ENCODE measurements at places on chromosomes 6 and 20. TPM values are rescaled to one million over a fixed set of nuclear protein-coding genes. Genes with fewer than 3 reads are reported as not detected.

The SNHG17 gene
- total RNA-seq: 5.1 TPM

The SOX18 gene
- 30.5 TPM for total RNA-seq

The CLPSL2 gene
- not detected for total RNA-seq

The SCRT2 gene
- not detected for total RNA-seq

The IFT52 gene
- 6.6 TPM for total RNA-seq

The PRL gene
- not detected for total RNA-seq

The PPP1R3G gene
- total RNA-seq: 11.1 TPM

GRCh38 chr20:14491436-14491835 is 154.0 kb upstream of the FLRT3 start:
- DNase-seq: no peak
- H3K4me3 ChIP-seq: no peak overlapping the region
- no peak overlapping the region for H3K27ac ChIP-seq
- H3K27me3 ChIP-seq: no peaks in the 10 kb centered on the region
- H3K36me3 ChIP-seq: no peaks in the 10 kb centered on the region

- H3K4me1 ChIP-seq: no peaks in the 10 kb centered on the region
- H3K27me3 ChIP-seq: no peaks in the 10 kb centered on the region
- H3K27ac ChIP-seq: no peak overlapping the region
- H3K36me3 ChIP-seq: no peaks in the 10 kb centered on the region
These were observed 60.4 kb downstream of the SCAND1 start for GRCh38 chr20:35893942-35894341.

The PFDN4 gene
- total RNA-seq: 23.4 TPM

DNA sequence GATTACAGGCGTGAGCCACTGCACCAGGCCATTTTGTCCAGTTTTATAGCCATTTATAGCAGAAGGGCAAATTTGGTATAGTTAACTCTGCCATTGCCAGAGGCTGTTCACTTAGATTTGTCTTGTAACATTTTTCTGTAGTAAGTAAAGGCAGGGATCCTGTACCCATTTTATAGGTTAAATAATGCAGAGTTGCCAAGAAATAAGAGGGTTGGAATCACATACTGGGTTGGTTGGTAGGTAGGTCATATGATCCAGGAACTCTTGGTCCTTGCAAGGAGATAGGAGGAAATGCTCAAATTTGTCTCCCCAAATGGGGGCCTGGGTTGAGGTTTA is 68.1 kb downstream of the SHLD1 start:
- peaks cover 22% of the 10 kb centered on the region for H3K4me1 ChIP-seq
- no peak overlapping the region for H3K4me3 ChIP-seq

The PSORS1C1 gene
- total RNA-seq: 4.7 TPM

DNA sequence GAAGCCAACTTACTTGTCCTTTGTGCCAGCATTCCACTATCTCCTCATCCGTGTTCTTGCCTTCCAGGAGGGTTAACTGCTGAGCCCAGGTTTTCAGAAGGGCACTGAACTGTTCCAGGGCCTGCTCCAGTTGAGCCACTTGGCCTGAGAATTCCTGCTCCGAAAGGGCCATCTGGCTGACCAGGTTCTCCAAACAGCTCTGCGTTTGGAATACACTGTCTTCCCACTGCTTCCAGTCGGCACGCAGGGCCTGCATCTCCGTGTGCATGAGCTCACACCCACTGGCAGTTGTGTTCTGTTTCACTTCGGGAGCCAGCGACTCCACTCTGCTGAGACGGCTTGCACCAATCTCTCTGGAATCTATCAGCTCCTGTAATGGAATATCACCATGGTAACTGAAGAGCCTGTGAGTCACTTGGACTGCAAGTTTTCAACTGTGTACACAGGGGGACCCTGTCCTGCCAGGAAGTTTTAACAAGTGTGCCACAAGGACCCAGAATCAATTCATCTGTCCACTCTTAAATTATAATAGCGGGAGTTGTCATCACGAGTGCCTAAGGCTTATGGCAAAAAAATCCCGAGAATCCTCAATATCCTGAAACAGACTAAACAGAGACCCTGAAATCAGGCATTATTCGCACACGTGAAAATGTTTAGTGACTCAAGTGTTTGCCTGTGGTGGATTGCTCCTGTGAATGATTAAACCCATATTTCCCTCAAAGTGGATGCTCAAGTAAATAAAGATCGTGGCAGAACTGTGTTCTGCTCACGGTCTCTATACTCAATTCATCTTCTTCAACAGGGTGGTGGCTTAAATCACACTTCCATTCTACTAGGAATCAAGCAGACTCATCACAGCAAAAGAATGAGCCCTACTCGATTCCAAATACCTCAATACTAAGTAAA is 255.9 kb downstream of the SYNE1 start:
- peak; percentile 71 for DNase-seq
- H3K4me3 ChIP-seq: peak overlapping the region; percentile 64
- peaks cover 37% of the 10 kb centered on the region for H3K4me1 ChIP-seq
- H3K36me3 ChIP-seq: peaks cover 7% of the 10 kb centered on the region
- peak overlapping the region; percentile 88 for H3K27ac ChIP-seq
- no peaks in the 10 kb centered on the region for H3K27me3 ChIP-seq

DNA sequence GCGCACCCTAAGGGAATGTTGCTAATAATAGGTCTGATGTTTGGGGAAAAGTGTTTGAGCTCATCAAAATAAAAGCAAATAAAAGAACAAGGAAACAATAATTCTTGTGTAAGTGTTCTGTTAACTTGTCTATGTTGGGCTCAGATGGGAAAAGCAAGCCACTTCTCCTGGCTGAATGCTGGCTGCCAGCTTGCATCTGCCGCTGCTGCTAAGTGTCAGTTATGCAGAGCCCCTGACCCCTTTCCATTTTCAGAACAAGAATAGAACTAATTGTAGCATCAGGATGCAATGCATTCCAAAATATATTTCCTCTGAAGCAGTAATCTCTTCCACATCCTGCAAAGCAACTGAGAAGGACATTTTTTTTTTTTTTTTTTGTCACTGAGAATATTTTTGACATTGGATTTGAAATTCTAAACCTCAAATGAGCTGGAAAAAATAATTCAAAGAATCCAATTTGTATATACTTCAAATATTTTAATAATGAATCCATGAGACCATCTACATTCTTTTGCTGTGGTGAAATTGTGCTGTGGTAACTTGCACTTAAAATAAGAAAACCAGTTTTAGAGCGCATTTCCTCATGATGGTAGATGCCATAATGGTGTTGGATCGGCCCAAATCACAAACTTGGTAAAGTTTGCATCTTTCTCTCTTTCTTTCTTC is 43.9 kb upstream of the DEK start:
- H3K27ac ChIP-seq: no peak overlapping the region
- peaks cover 5% of the 10 kb centered on the region for H3K4me1 ChIP-seq
- no peak for DNase-seq
- no peak overlapping the region for H3K4me3 ChIP-seq

- H3K27me3 ChIP-seq: no peaks in the 10 kb centered on the region
- no peak overlapping the region for H3K4me3 ChIP-seq
- H3K27ac ChIP-seq: no peak overlapping the region
- no peaks in the 10 kb centered on the region for H3K36me3 ChIP-seq
These were observed 121.6 kb upstream of the LGSN start for GRCh38 chr6:63441266-63441956.

The SLC35D3 gene
- total RNA-seq: 0.08 TPM

DNA sequence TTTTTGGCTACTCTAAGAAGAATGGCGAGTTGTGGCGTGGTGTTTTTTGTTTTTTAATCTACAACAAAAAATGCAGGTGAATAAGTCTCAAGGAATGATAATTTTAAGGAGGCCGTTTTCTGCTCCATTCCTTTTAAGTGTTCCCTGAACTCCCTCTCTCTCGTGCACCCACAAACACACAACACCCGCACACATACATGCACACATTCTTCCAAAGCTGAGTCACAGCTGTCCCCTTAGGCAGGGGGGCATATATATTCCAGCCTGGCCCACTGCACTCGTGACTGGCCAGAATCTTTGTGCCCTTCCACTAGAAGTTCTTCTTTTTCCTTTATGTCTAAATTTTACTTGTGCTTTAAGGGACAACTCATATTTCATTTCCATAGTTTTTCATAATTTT is 405.7 kb downstream of the LMBRD1 start:
- no peak overlapping the region for H3K4me3 ChIP-seq
- no peaks in the 10 kb centered on the region for H3K4me1 ChIP-seq

The ELOVL2 gene
- total RNA-seq: 1.4 TPM

The MUC21 gene
- total RNA-seq: not detected

- H3K36me3 ChIP-seq: no peaks in the 10 kb centered on the region
- no peaks in the 10 kb centered on the region for H3K27me3 ChIP-seq
- H3K4me1 ChIP-seq: peaks cover 38% of the 10 kb centered on the region
- peak overlapping the region; percentile 90 for H3K27ac ChIP-seq
- DNase-seq: peak; percentile 81
- peak overlapping the region; percentile 17 for H3K4me3 ChIP-seq
These were observed 54.0 kb downstream of the TMEM242 start for GRCh38 chr6:157269261-157269794.

DNA sequence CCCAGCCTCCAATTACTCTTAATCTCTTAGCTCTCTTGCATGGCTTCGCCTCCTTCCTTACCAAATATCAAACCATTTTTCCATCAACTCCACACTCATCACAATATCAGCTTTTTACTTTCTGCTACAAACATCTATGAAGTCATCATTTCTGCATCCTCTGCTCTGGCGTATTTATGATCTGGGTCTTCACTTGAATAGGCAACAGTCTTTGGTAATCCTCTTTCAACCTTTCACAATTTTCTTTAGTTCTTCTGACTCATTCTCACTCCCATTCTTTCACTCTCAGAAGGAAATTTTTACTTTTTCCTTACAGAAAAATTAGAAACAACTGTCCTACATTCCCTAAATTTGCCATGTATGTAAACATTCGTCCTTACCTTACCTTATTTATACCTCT is 522.4 kb downstream of the HDGFL1 start:
- H3K4me1 ChIP-seq: no peaks in the 10 kb centered on the region
- no peaks in the 10 kb centered on the region for H3K36me3 ChIP-seq
- H3K27ac ChIP-seq: no peak overlapping the region

GRCh38 chr6:143742070-143742954 is 64.5 kb downstream of the PHACTR2 start:
- H3K4me3 ChIP-seq: no peak overlapping the region
- H3K27ac ChIP-seq: peak overlapping the region; percentile 77
- no peaks in the 10 kb centered on the region for H3K27me3 ChIP-seq
- H3K36me3 ChIP-seq: no peaks in the 10 kb centered on the region
- no peak for DNase-seq
- H3K4me1 ChIP-seq: peaks cover 82% of the 10 kb centered on the region

The SIRPA gene
- 25.5 TPM for total RNA-seq

GRCh38 chr6:131952886-131953509 is 1.8 kb upstream of the CCN2 start:
- H3K36me3 ChIP-seq: no peaks in the 10 kb centered on the region
- no peak overlapping the region for H3K27ac ChIP-seq
- no peak for DNase-seq
- H3K27me3 ChIP-seq: no peaks in the 10 kb centered on the region
- peaks cover 63% of the 10 kb centered on the region for H3K4me1 ChIP-seq

GRCh38 chr6:112218563-112218962 is 35.8 kb downstream of the LAMA4 start:
- H3K4me3 ChIP-seq: no peak overlapping the region
- peaks cover 16% of the 10 kb centered on the region for H3K36me3 ChIP-seq
- peak overlapping the region; percentile 89 for H3K27ac ChIP-seq
- peaks cover 100% of the 10 kb centered on the region for H3K4me1 ChIP-seq
- H3K27me3 ChIP-seq: no peaks in the 10 kb centered on the region

GRCh38 chr20:967796-968742 is 34.0 kb downstream of the RSPO4 start:
- no peak overlapping the region for H3K27ac ChIP-seq
- H3K4me1 ChIP-seq: no peaks in the 10 kb centered on the region
- no peaks in the 10 kb centered on the region for H3K36me3 ChIP-seq
- DNase-seq: no peak
- H3K27me3 ChIP-seq: peaks cover 93% of the 10 kb centered on the region
- H3K4me3 ChIP-seq: no peak overlapping the region

- no peak for DNase-seq
- peaks cover 43% of the 10 kb centered on the region for H3K4me1 ChIP-seq
- no peaks in the 10 kb centered on the region for H3K27me3 ChIP-seq
- H3K4me3 ChIP-seq: peak overlapping the region; percentile 54
- H3K36me3 ChIP-seq: no peaks in the 10 kb centered on the region
- peak overlapping the region; percentile 87 for H3K27ac ChIP-seq
These were observed 520.9 kb downstream of the CD83 start for GRCh38 chr6:14638435-14638905.

GRCh38 chr6:10416863-10417641 is 2.2 kb upstream of the TFAP2A start:
- DNase-seq: no peak
- peak overlapping the region; percentile 50 for H3K4me3 ChIP-seq
- H3K27ac ChIP-seq: no peak overlapping the region
- peaks cover 68% of the 10 kb centered on the region for H3K4me1 ChIP-seq

The PTK6 gene
- total RNA-seq: not detected

DNA sequence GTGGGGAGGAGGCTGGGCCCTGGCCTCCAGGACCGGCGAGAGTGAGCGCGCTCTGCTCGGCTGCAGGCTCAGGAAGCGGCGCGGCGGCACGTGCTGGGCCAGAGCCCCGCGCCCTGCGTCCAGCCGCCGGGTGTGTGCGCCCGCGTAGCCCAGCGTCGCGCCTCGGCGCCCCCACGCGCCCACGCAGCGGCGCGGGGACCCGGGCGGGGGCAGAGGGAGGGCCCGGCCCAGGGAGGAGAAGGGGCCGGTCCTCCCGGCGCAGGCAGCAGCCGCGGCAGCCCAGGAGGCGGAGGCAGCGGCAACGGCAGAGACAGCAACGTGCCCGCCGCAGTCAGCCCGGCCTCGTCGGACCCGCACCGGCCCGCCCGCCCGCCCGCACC is at the start of gene EYA2:
Gene EYA2 (plus strand): TSS at position 265 of the 380 bp plus-strand sequence. CDS start 95,168 bp downstream, outside the sequence.
- H3K4me3 ChIP-seq: peak within 1 kb of the TSS; percentile 64
- no peaks in the 10 kb centered on the region for H3K36me3 ChIP-seq
- peaks cover 12% of the 10 kb centered on the region for H3K4me1 ChIP-seq
- no peak within 1 kb of the TSS for H3K27ac ChIP-seq

GRCh38 chr6:158655569-158656450 is 6.0 kb downstream of the SYTL3 start:
- H3K27me3 ChIP-seq: no peaks in the 10 kb centered on the region
- H3K36me3 ChIP-seq: no peaks in the 10 kb centered on the region
- DNase-seq: no peak
- H3K4me3 ChIP-seq: no peak overlapping the region

The RIPPLY2 gene
- not detected for total RNA-seq

- DNase-seq: no peak
- H3K27me3 ChIP-seq: no peaks in the 10 kb centered on the region
- H3K4me1 ChIP-seq: peaks cover 63% of the 10 kb centered on the region
- H3K36me3 ChIP-seq: no peaks in the 10 kb centered on the region
These were observed 19.5 kb downstream of the ADNP start for GRCh38 chr20:50911716-50912115.

DNA sequence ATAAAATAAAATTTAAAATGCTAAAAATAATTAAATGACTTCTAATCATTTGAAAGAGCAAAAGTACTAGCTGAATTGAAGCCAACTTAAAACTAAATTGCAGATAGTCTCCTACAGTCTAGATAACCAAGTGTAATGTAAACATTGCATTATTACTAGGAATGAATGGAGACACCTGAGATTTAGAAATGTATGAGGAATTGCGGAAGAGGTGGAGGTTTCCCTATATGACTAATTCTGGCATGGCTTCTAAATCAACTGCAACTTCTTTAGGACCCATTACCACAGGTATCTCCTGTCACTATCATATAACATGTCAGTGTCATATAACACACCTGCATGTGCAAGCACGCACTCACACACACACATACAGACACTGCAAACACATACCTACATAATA is 13.2 kb upstream of the GPR6 start:
- H3K4me1 ChIP-seq: no peaks in the 10 kb centered on the region
- no peaks in the 10 kb centered on the region for H3K36me3 ChIP-seq
- peaks cover 3% of the 10 kb centered on the region for H3K27me3 ChIP-seq
- no peak for DNase-seq

The IL20RA gene
- 10.1 TPM for total RNA-seq

The THBD gene
- total RNA-seq: 13.8 TPM

- H3K27me3 ChIP-seq: peaks cover 99% of the 10 kb centered on the region
- no peak within 1 kb of the TSS for H3K4me3 ChIP-seq
- no peaks in the 10 kb centered on the region for H3K4me1 ChIP-seq
These were observed at the start of gene MYT1 for GRCh38 chr20:64164123-64164836. MYT1 (plus strand) TSS chr20:64164452; CDS start chr20:64198862, 34,410 bp downstream.

The IL17A gene
- not detected for total RNA-seq

Data from left ventricle myocardium inferior (tissue), 1 donor.